ENCODE measurements at places on chromosomes 3 and 15. TPM values are rescaled to one million over a fixed set of nuclear protein-coding genes. Genes with fewer than 3 reads are reported as not detected.

The EIF3J gene
- total RNA-seq = 66.2 TPM

The CGNL1 gene
- 0.35 TPM for total RNA-seq

The PIF1 gene
- total RNA-seq = 16.0 TPM

The SOX14 gene
- not detected for total RNA-seq

DNA sequence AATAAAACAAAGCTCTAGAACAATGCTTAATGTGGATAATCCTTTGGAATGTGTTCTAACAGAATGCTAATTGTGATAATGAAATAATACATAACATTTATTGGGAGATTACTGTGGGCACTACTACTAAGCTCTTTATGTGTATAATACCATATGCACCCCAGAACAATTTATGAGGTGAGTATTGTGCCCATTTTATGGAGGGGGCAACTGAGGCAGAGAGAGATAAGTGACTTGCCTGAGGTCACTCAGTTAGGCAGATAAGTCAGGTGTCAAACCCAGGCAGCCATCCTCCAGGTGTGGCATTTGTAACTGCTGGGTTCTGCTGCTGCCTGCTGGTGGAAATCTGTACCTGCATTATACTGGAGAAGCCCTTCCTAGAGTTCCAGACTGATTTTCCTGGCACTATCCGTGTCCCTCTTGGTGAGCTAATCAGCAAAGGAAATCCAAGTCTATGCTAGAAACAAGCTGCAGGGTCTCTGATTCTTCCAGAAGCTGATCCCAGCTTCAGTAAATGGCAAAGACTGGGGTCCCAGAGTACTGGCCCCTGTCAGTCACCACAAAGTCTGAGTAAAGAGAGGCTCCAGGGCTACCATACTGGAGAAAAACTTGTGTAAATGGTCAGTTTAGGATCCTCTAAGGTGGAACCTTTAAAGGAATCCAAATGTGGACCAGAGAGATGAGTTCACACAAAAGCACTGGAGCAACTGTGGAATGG is 22.6 kb upstream of the RBP1 start:
- peak; percentile 52 for DNase-seq

DNA sequence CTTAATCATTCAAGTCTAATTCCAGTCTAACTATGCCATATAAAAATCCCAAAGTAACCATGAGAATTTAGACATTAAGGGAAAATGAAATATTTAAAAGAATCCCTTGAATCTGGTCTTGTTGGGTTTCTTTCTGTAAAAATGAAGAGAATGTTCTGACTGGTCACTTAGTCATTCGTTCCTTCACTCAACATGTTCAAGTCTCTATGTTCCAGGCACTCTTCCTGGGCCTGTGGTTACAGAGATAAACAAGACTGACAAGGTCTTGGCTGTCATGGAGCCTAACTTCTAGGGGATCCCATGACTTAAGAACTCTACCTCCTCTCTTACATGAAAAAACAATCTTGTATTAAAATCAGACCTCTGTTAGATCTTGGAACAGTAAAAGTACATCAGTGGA is 638.6 kb upstream of the TBL1XR1 start:
- DNase-seq = peak; percentile 84

DNA sequence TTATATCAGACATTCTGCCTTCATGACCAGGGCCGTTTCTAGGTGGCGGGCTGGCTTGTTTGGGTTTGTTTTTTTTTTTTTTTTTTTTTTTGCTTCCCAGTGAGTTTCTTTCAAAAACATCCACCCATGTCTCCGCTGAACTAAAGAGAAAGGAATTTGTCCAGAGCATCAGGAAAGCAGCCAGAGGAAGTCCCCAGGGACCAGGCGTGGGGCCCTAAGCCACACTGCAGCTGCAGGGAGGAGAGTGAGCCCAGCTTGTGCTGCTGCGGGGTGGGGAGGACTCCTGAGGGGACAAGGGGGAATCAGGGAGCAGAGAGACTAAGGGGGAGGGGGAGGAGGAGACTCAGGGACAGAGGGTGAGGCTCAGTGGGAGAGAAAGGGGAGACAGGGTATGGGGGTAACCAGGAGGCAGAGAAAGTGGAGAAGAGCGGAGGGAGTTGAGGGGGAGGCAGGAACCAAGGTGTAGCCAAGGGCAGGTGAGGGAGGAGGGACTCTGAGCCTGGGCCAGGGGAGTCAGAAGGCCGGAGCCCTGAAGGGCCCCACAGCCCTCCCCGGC is 49.5 kb downstream of the CYP11A1 start:
- DNase-seq = no peak

All from foreskin keratinocyte (primary cell).